ENCODE measurements at places on chromosomes 3 and 15. TPM values are rescaled to one million over a fixed set of nuclear protein-coding genes. Genes with fewer than 3 reads are reported as not detected.

Gene TCF12
- total RNA-seq, result 68.7 TPM

Gene SLC2A2
- total RNA-seq, result 0.08 TPM

GRCh38 chr15:46815765-46816164 is 901.5 kb upstream of the SEMA6D start:
- no peak for DNase-seq

GRCh38 chr15:58087871-58088270 is 22.4 kb upstream of the ALDH1A2 start:
- DNase-seq, result no peak

DNA sequence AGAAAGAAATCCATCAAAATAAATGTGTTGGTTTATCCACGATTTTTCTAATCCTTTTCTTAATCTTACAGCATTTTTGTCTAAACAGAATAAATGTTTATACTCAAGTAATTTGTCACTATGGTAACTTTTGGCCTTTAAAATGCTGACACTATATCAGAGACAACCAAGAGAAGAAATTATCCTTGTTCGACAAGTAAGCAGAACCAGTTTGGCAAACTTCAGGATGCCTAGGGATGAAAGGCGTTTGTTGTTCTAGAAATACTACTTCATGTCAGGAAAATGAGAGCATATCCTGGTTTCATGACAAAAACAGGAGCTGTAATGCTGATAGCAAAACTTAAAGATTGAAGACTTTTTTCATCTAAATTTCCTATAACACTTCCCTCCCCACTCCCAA is 308.0 kb upstream of the ATP11B start:
- no peak for DNase-seq

Gene LRRC15
- total RNA-seq, result 0.89 TPM

DNA sequence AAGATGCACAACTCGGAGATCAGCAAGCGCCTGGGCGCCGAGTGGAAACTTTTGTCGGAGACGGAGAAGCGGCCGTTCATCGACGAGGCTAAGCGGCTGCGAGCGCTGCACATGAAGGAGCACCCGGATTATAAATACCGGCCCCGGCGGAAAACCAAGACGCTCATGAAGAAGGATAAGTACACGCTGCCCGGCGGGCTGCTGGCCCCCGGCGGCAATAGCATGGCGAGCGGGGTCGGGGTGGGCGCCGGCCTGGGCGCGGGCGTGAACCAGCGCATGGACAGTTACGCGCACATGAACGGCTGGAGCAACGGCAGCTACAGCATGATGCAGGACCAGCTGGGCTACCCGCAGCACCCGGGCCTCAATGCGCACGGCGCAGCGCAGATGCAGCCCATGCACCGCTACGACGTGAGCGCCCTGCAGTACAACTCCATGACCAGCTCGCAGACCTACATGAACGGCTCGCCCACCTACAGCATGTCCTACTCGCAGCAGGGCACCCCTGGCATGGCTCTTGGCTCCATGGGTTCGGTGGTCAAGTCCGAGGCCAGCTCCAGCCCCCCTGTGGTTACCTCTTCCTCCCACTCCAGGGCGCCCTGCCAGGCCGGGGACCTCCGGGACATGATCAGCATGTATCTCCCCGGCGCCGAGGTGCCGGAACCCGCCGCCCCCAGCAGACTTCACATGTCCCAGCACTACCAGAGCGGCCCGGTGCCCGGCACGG is 991 bp downstream of the SOX2 start:
- no peak for DNase-seq

GRCh38 chr3:12963231-12963896 is 109.9 kb downstream of the IQSEC1 start:
- DNase-seq, result no peak

DNA sequence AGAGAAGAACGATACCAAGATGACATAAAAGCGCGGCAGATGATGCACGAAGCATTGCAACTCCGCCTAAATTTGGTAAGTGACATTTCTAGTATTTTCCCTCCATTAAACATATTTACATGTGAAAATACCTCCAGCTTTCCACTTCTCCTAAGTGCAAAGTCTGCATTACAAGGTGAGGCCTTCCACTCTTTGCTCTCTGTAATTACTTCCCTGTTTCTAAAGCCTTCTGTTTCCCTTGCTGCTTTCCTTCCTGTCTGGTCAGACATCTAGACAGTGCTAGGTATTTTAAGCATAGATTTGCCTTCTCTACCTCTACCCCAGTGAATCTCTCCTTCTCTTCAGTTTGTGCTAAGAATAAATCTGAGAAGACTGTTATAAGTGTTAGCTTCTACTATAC is 1.9 kb downstream of the P2RY12 start:
- peak; percentile 20 for DNase-seq

Gene SERPINI2
- total RNA-seq, result not detected

DNA sequence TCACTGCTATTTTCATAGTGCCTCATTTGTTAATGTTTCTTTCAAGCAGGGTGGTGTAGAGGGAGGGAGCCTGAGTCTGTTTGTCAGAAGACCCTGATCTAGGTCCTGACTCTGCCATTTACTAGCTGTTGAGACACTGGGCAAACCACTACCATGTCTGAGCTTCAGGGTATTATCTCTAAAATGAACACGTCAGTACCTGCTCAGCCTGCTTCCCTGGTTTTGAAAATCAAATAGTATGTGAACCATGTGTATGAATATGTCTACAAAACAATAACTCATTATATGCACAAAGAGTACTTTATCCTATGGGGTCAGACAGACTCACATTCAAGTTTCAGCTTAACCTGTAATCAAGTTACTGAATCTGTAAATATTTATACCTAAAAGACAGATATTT is 25.1 kb downstream of the SYNPR start:
- DNase-seq, result no peak

GRCh38 chr15:67680641-67681040 is 138.1 kb downstream of the MAP2K5 start:
- no peak for DNase-seq
